NCI-H1417 (cell line): ENCODE measurements at places on chromosomes 6 and 20.
A peak's percentile ranks its signal among the peaks of the same experiment; 100 is the strongest.

- no peak for DNase-seq
Measured at GRCh38 chr6:85460154-85460920, 10.5 kb downstream of the NT5E start.

DNA sequence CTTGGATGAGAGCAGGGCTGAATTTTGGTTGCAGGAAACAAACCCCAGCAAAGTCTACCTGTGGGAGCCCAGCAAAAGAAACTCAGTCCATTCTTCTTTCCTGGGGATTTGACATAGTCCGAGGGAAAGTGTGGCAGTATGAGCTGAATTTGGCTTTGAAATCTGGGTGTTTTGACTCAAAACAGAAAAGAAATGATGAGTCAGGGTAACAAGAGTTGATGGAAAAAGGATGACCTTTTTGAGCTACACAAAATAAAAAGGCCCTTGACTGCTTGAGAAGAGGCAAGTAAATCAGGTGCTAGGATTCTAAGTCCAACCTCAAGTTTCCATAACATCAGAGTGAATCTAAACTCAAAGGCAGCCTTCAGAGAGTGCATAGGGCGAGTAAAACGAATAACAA lies 163.3 kb upstream of the BMP2 start:
- DNase-seq, result no peak

DNA sequence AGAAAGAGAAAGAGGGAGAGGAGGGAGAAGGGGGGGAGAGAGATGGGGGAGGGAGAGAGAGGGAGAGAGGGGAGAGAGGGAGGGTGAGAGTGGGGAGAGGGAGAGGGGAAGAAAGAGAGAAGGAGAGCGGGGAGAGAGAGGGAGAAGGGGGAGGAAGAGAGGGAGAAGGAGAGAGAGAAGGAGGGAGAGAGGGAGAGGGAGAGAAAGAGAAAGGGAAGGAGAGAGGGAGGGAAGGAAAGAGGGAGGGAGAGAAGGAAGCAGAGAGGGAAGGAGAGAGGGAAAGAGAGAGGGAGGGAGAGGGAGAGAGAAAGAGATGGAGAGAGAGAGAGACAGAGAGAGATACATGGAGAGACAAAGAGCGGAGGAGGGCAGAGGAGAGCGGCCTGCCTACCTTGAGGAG lies 23.8 kb downstream of the GATA5 start:
- DNase-seq, result no peak

DNA sequence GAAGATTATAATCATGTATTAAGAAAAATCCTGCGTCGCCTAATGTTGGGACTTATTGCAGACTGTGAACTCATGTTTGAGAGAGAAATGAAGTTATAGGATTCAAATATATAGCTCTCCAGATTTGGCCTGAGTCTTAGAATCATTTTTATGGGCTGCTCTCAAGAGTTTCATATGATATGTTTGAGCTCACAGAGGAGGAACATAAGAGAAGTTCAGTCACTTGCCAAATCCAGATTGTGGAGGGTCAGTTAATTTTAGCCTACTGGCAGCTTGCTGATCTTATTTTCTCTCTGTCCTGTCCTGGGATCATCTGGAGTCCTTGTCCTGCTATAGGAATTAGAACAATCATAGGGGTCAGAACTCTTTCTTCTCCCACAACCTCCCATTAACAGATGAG lies 186.1 kb upstream of the SUPT3H start:
- DNase-seq, result no peak

DNA sequence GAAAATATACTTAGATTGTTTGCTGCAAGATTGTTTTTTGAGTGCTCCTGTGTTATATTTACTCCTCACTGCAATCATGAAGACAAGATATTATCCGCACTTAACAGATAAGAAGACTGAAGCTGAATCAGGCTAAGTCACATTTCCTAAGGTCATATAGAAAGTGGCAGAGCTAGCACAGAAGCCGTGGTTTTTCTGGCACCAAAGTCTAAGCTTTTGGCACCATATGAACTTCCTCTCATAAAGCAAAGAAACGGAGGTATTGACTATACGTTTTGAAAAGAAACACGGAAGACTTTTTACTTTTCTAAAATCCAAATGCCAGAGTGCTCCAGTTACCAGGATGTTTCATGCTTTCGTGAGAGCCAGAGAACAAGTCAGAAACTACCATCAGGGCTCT lies 9.3 kb upstream of the DTD1 start:
- DNase-seq, result no peak

DNA sequence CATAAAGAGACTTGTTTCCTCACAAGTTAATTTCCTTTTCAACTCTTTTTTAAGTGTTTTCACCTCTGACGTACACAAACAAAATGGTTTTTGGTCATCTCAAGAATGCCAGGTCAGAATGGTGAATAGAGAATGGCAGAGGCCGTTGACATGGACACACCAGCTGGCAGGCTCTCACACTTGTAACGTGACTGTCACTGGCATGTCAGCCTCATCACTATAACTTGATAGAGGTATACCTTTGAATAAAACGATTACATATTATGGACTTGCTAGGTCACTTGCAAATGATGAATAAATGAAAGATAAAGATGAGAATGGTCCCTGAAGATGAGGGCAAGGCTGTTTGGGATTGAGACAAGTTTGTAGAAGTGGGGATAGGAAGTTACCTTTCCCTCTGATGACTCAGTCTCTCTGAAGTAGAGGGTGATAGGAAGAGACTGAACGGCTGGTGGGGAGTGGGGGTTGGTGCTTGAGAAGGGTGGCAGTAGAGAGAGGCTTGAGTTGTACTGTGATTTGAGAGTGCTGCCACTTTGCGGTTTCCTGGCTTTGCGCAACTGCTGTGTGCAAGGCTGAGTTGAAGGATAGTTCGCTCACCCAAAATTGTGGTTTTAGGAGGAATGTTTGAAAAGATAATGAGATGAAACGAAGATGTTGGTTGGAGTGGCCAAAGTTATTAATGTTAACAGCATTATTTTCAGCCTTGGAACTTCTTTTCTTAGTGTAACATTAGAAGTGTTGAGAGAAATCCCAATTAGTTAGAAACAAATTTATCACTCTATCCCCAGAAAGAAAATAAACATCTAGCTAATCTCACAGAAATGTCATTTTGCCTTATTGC lies 30.3 kb downstream of the TBPL1 start:
- DNase-seq, result no peak

- DNase-seq, result no peak
Measured at GRCh38 chr6:72712910-72713309, 91.0 kb downstream of the KCNQ5 start.

DNA sequence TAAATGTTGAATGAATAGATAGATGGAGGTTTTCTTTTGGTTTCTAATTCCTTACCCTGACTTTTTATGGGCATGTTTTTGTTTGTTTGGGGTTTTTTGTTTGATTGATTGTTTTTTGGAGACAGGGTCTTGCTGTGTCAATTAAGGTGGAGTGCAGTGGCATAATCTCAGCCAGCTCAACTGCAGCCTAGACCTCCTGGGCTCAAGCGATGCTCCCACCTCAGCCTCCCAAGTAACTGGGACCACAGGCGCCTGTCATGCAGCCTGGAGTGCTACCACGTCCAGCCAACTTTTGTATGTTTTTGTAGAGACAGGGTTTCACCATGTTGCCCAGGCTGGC lies 1.5 kb upstream of the NUDT3 start:
- DNase-seq, result no peak

- DNase-seq, result no peak
Measured at GRCh38 chr6:161115468-161115867, 123.9 kb downstream of the MAP3K4 start.

DNA sequence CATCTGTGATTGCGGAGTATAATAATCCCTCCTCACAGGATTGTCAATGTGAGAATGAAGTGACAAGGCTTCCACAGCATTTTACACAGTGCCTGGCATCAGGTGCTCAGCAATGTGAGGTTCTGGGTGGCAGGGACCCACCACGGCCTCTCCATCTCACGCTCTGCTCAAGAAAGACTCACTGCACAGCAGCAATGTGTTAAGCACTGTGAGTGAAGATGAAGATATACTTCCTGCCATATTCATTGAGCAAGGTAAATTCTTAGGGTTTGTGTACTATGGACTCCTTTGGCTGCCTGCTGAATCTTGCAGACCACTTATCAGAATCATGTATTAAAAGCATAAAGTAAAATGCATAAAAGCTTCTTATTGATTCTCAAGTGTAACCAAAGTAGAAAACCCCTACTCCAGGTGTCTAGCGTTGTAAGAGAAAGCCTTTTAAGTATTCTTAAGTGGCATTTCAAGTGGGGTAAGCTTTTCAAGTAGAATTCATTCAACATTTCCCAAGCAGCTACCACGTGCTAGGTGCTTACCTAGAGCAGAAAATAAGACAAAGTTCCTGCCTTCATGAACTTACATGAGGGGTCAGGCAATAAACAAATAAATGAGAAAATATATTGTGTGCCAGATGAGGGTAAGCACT lies 17.0 kb upstream of the MEP1A start:
- peak; percentile 13 for DNase-seq
